T-helper 22 cell (primary cell): ENCODE measurements at places on chromosomes 3 and 15.

DNA sequence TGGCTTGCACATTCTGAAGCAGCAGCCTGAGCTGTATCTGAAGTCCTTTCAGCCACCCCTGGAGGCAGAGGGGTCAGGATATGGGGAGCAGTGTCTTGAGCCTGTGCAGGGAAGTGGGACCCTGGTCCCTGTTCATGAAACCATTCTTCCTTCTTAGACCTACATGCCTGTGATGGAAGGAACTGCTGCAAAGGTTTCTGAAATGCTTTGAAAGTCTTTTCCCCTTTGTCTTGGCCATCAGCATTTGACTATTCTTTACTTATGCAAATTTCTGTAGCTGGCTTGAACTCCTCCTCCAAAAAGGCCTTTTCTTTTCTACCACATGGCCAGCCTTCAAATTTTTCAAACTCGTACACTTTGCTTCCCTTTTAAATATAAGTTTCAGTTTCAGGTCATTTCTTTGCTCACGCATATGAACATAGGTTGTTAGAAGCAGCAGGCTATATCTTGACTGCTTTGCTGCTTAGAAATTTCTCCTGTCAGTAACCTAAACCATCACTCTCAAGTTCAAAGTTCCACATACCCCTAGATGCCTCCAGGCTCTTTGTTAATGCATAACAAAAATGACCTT lies 62.3 kb downstream of the GALK2 start:
- DNase-seq, result no peak

GRCh38 chr15:29058903-29059539 lies 173.2 kb downstream of the APBA2 start:
- no peak for DNase-seq

DNA sequence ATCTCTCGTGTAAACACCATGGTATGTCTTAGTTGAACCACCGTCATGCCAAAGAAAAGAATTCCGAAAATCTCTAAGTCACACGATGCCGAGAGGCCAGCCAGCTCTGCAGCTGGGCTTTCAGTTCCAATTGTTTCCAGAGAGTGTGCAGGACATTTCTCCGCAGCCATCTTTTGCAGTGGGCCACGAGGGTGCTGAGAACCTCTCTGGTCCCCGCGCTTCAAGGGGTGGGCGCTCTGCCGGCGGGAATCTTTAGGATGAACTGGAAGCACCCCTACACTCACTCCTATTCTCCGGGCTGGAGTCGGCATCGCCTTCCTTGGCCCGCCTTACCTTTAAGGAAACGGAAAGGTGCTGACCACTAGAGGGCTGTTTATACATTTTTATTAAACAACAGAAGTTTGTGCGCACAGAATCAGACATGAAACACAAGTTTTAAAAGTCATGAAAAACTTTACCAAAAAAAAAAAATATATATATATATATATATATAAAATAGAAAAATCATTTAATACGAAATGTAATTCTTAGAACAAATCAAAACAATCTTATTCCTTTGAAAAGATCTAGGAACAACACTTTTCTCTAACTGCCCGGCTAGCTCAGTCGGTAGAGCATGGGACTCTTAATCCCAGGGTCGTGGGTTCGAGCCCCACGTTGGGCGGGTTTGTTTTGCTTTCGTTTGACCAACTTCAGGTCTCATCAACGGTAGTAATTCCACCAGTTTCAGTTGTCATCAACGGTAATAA lies 12.5 kb upstream of the MORF4L1 start:
- peak; percentile 17 for DNase-seq

GRCh38 chr3:171660188-171660587 lies 150.1 kb downstream of the PLD1 start:
- no peak for DNase-seq

DNA sequence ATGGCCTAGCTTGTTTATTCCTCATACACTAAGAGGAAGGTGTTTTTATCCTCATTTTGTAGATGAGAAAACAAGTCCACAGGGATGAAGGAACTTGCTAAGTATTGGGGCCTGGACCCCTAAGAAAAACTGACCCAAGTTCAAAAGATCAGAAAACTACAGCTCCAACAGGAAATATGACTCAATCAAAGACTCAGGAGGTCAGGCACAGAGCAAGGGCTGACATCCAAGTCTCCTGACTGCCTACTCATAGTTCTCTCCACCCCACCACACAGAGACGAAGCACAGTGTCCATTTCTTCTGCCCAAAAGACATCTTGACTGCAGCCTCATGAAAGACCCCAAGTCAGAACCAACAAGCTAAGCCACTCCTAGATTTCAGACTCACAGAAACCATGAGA lies 26.9 kb upstream of the TPM1 start:
- DNase-seq, result no peak
